ENCODE measurements at places on chromosomes 4 and X.
A peak's percentile ranks its signal among the peaks of the same experiment; 100 is the strongest.

GRCh38 chr4:154364066-154364845 is 127.3 kb downstream of the DCHS2 start:
- DNase-seq, result no peak

GRCh38 chr4:143372093-143372915 is 35.6 kb downstream of the GAB1 start:
- DNase-seq, result no peak

DNA sequence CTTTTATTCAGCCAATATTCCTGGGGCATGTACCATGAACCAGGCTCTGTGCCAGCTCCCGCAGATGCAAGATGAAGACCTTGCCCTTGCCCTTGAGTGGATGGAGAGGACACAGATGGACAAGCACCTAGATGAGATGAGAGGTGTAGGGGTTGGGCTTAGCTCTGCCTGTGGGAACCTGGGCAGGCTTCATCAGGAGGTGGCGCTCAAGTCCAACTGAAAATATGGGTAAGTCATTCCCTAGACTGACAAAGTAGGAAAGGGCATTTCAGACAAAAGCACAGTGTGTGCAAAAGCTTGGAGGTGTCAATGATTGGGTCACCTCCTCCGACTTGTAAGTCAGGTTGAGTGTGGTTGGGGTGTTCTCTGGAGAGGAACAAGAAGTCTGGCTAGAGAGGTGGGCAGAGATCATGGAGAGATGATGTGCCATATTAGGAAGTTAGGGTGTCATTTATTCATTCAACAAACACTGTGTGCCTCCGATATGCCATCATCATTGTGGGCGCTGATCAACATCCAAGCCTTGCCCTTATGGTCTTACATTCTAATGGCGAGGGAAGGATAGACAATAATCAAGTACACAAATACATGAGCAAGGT is 64.6 kb downstream of the ANAPC4 start:
- DNase-seq, result no peak

GRCh38 chrX:150547375-150548115 is 20.9 kb upstream of the MTM1 start:
- peak; percentile 15 for DNase-seq

- DNase-seq, result no peak
These were observed 83.7 kb downstream of the ZNF330 start for GRCh38 chr4:141304346-141304745.

DNA sequence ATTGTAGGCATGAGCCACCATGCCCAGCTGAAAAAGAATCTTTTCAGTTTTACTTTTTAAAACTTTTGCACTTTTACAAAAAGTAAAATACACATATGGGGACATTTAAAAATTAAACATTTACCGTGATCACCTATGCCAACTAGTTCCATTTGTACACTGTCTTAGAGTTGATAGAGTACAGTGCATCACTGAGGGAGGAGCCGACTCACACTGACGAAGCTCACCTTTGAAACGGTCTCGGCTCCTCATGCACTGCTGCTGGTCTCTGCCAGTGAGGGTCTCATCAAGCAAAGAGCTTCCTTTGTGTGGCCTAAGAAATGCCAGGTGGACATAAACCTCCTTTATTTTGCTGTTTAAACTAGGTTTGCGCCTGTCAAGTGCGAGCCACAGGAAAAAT is 50.0 kb downstream of the GRK4 start:
- DNase-seq, result no peak

DNA sequence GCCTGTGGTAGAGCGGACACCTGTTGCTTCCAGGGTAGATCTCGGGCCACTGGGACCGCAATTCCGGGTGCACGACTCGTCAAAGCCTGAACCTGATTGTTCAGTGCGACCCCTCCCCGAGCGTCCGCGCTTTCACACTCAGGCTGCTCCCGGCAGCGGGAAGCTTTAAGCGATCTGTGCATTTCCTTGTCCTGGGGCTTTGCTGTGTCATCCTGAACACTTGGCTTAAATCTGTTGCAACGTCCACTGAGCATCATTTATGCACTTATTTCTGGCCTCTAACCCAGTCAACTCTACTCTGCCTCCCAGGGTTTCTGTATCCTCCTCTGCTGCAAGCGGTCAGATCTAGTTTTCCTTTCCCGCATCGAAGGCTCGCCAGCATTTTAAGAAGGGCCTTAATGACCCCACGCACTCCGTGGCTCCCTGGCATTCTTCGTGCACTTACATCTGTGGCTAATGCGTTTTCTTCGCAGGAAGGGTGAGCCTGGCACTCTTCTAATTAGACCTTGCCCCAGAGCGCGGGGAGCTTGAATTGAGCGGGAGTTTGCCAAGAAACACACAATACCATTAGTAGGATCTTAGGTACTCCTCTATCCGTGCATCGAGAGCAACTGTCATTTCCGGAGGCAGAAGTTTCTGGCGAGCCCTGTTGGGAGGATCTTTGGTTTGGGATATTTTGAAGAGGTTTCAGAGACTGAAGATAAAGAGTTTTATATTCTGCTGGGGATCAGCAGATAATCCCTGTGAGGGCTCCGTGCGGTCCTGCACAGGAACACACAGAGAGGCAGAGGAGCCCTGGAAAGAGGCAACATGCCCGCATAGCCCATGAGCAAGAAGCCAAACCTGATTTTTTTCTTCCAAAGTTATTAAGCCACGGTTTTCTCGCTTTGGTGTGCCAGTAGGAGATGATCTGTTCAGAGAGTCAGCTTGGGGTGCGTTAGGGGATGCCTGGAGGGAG is 654 bp upstream of the DDIT4L start:
- no peak for DNase-seq
